ENCODE measurements at places on chromosomes 6 and 20.

- DNase-seq = no peak
Measured at GRCh38 chr6:66418906-66419305, 711.9 kb upstream of the EYS start.

- no peak for DNase-seq
Measured at GRCh38 chr6:13851330-13851729, 37.0 kb upstream of the MCUR1 start.

GRCh38 chr6:125781314-125781868 is 9.4 kb upstream of the NCOA7 start:
- peak; percentile 68 for DNase-seq

- DNase-seq = no peak
Measured at GRCh38 chr20:48844996-48845395, 17.2 kb upstream of the PREX1 start.

DNA sequence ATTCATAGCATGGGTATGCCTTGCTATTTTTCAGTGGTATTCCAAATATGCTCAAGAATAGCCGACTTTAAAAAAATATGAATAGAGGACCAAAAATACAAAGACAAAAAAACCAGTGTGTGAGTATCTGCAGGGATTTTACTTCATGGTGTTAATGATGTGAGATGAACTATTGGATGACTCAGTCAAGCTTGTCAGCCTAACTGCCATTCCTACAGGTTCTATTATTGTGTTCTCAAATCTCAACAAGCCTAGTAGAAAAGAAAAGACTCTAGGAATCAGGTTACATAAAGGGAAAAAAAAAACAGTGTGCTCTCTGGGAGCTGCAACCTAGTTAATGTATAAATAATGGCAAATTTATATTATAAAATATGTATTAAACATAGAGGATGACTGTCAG is 588.4 kb upstream of the BTBD3 start:
- DNase-seq = no peak

- no peak for DNase-seq
Measured at GRCh38 chr6:34070315-34071135, 75.4 kb downstream of the GRM4 start.

GRCh38 chr20:61932711-61933480 is 132.8 kb downstream of the TAF4 start:
- no peak for DNase-seq

DNA sequence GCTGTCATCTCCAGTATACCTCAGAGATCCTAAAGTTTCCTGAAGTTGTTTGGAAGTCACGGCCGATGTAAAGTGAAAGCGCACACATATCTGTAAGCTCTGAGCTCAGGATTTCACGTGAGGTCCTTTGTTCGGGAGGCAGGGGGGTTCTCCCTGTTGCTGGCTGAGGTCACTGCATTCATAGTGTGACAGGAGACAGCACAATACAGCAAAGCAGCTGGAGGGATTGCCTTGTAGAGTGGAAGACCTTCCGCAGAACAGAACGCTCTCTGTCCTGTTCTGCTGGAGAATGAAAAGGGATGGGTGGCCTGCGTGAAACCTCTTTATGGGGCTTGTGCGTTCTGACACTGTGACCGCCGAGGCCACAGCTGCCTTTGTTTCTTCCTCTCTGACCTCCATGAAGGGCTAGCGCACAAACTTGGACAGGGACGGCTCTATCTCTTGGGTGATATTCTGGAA is 13.4 kb upstream of the SERPINB1 start:
- no peak for DNase-seq

GRCh38 chr6:40346246-40346645 is 240.9 kb downstream of the LRFN2 start:
- DNase-seq = no peak

DNA sequence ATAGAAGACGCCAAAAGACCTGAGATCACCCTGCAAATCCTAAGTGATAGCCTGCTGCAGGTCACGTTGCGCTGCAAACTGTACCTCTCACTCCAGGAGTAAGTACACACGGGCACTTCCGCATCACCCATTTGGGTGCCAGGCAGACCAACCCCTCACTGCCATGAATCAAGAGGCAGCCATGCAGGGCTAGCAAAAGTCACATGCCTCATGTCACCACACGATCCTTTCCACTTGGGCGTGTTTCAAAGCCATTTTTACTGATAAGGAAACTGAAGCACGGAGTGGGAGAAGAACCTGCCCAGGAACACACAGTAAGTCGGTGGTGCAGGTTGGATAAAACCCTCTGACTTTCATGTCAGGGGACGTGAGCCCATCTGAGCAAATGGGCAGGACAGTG is 37.0 kb downstream of the BPIFB1 start:
- DNase-seq = no peak

GRCh38 chr20:1918491-1919165 is 23.4 kb downstream of the SIRPA start:
- DNase-seq = no peak

- DNase-seq = no peak
Measured at GRCh38 chr6:50093116-50093937, 43.6 kb upstream of the DEFB112 start.

- no peak for DNase-seq
Measured at GRCh38 chr6:12974551-12974950, 258.0 kb downstream of the PHACTR1 start.

DNA sequence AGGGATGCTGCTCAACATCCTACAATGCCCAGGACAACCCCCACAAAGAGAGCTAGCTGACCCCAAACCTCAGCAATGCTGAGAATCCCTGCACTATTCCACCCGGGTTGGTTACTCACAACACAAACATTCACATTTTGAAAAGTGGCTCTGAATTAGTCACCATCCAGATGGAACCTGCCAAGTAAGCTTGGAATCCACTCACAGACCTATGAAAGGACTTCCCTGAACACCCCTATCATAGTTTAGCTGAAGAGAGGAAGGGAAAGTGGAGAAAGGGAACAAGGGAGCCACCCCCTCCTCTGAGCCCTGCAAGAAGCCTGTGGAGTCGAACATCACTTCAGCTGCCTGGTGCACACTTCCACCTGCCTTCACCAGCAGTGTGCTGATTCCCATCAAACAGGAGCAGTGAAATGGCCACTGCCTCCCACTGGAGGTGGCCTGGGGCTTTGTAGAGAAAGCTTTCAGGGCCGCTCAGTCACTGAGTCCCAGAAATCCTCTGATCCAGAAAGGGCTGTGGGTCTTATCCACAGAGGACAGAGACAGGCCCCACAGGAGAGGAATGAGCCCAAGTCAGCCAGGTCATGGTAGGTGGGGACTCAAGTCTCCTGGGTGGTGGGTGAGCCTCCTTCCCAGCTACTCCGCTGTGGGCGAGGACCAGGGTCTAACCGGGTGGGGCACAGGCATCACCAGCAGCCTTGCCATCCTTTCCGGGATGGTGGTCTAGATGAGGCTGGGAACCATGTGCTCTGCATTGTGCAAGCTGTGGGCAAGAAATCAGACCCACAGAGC is 203.7 kb downstream of the SYNDIG1 start:
- DNase-seq = no peak

GRCh38 chr20:19932170-19932667 is 84.9 kb upstream of the NAA20 start:
- DNase-seq = no peak

GRCh38 chr20:39376788-39377187 is 414.6 kb downstream of the DHX35 start:
- DNase-seq = no peak

DNA sequence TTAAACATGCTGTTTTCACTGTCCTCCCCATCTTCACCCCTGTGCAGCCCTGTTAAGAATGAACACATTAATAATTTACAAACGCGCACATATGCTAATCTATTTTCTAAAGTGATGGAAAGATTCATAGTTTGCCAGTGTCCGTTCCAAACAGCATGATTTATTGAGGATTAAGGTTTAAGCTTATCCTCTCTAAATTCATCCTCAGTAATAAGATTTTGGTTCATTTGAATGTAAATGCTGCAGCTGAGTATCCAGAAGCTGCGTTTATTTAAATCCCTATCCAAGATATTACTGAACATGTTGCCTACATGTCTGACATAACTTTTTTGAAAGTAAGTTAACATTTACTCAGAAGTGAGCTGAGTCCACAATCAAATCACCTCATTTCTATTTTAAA is 42.8 kb upstream of the FAM135A start:
- DNase-seq = no peak

- no peak for DNase-seq
Measured at GRCh38 chr6:89214197-89214596, 3.0 kb downstream of the GABRR1 start.

GRCh38 chr6:93568169-93568568 is 148.8 kb upstream of the EPHA7 start:
- no peak for DNase-seq

GRCh38 chr20:4798010-4798409 is 76.3 kb downstream of the PRND start:
- no peak for DNase-seq

- no peak for DNase-seq
Measured at GRCh38 chr20:609371-609964, 641 bp downstream of the TCF15 start.

DNA sequence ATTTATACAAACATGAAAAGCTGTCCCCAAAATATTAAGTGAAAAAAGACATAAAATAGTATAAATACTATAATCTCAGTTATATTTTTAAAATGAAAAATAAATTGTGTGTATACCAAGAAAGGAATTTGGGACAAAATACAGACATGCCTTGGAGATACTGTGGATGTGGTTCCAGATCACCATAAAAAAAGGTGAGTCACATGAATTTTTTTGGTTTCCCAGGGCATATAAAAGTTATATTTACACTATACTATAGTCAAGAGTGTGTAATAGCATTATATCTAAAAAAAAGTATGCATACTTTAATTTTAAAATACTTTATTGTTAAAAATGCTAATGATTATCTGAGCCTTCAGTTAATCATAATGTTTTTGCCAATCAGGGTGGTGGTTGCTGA is 17.4 kb upstream of the SDHAF4 start:
- no peak for DNase-seq

- DNase-seq = no peak
Measured at GRCh38 chr6:162181741-162182401, 545.7 kb downstream of the PRKN start.

GRCh38 chr20:25402583-25402982 is 4.9 kb upstream of the GINS1 start:
- no peak for DNase-seq

DNA sequence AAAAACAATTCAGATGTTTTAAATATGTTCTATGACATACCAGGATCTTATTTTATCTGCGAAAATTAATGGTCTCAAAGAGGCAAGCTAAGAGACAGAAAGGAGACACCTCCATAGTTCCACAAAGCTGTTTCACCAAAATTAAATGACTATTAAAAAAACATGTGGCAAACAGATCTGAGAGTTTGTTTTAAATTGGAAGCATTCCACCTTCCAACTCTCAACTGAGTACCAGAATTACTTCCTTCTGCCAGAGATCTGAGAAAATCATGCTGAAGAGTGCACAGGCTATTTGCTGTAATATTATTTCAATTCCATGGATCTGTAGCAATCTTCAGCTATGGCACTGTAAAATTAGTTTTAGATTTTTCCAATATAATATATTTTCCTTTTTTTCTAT is 669.5 kb upstream of the MARCKS start:
- DNase-seq = no peak

DNA sequence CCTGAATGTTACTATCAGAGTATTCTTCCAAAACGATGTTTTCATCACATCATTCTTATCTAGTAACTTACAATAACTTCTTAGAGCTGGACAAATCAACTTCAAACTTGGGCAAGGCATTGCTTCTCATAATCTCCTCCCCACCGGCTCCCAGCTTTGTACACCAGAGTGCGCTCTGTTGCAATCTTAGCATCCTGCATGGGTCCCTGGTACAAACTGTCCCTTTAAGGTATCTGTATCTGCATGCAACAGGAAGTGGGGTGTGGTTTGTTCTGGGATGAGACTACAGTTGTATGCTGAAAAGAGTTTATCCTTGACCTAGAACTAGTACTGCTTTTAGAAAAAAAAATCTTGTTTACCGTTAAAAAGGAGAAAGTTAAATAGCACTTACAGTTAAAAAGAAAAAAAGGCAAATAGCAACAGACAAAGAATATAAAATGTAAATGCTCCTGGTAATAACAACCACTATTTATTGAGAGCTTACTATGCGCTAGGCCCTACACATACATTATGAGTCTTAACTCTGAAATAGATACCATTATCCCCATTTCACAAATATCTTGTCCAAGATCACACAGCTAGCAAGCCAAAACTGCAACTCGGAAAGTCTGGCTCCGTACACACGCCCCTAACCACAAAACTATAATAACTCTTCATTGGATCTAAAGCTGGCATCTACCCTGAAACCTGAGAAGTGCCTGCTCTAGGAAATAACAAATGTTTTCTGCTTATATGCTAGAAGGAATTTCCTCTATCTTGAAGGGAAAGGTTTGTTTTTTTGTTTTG is 9.8 kb upstream of the HECA start:
- peak; percentile 12 for DNase-seq

GRCh38 chr6:55543633-55544309 is 35.2 kb downstream of the HMGCLL1 start:
- DNase-seq = no peak

DNA sequence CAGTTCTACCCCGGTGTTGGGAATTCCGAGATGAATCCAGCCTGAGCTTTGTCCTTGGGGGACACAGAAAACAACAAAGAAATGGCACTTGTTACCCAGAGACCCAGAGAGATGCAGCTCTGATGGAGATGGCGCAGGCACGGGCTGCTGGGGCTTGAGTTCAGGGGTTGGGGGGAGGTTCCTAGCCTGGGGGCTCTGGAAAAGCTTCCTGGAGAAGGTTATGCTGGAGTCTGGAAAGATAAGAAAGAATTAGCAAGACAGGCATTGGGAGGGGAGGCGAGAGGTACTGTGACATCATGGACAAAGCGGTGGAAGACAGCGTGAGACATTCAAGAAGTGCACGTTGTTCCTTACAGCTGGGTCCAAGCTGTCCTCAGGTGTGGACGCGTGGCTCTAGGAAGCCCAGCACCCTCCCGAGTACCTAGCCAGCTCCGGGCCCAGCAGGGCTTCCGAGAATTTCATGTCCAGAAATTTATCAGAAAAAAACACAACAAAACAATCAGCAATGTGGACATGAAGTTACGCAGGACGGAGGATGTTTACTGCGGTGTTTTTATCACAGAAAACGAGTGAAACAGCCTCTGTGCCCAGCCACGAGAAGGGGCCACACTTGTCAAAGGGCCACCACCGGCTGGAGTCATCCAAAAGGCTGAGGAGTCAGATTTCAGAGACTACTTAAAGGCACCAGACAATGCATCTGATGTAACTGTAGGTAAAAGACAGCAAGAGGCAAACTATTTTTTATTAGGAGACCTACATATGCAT is 39.5 kb downstream of the C20orf203 start:
- DNase-seq = no peak

DNA sequence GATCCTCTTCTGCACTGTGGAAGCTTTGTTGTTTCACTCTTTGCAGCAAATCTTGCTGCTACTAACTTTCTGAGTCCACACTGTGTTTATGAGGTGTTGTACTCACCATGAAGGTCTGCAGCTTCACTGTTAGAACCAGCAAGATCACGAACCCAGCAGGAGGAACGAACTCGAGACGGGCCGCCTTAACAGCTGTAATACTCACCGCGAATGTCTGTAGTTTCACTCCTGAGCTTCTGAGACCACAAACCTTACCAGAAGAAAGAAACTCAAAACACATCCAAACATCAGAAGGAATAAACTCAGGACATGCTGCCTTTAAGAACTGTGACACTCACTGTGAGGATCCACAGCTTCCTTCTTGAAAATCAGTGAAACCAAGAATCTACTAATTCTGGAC is 48.1 kb upstream of the MBOAT1 start:
- no peak for DNase-seq

Measured in NCI-H1694 treated with DMSO at 0.1 percent for 48 hours (cell line).